Caco-2 (cell line): ENCODE measurements at places on chromosomes 1 and 21.

DNA sequence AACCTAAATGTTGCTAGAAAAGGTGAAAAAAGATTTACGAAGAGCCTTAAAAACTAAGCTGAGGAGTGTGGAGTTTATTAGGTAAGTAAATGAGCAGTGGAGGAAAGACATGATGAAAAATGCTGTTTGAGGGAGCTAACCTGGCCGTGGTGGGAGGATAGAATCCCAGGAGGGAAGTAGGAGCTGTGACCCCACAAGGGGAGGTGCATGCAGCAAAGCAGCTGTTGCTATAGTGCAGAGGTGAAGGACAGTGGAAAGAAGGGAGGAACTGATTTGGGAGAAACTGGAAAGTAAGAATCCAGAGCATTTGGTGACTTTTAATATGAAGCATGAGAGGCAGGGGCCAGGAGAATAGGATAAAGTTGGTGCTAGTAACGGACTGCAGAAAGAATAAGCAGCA, 271.7 kb upstream of the ADGRL2 start:
- DNase-seq = no peak
- H3K27ac ChIP-seq = no peak overlapping the region
- H3K4me1 ChIP-seq = no peaks in the 10 kb centered on the region

- no peak within 1 kb of the TSS for H3K27ac ChIP-seq
- H3K36me3 ChIP-seq = no peaks in the 10 kb centered on the region
- H3K4me1 ChIP-seq = no peaks in the 10 kb centered on the region
- no peak within 1 kb of the TSS for H3K4me3 ChIP-seq
- no peak for DNase-seq
These were observed at the start of gene BCL2L15 for GRCh38 chr1:113887402-113888175. BCL2L15 (minus strand) TSS chr1:113887581; CDS start chr1:113887375, 206 bp downstream.

DNA sequence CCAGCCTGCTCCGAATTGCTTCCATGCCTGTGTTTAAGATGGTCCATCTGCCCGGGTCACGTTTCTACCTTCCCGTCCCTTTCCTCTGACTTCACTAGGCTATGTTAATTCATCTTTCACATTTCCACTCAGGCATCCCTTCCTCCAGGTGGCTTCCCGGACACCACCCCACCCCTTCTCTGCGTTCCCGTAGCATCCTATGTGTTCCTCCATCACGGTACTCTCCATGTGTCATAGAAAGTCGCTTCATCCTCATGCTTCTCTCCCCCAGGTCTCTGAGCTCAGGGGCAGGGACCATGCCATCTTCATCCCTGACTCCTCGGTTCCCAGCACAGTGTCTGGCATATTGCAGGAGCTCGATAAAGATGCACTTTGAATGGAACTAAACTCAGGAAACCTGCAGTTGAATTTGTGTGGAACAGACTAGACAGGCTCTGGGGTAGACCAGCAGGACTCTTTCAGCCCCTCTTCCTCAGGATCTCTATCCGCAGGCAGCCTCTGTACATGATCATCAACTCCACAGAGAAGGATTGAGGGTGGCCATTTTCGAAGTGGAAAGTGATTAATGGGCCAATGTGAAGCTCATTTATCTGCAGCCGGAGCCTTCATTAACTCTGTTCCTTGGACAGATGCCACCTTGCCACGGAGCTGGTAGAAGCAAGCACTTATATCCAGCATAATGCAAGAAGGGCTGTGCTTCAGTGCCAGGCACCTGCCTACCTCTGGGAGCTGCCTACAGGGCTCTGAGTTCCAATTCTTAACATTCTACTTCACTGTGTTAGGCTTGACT, 9.1 kb downstream of the C1orf226 start:
- no peak for DNase-seq
- no peak overlapping the region for H3K27ac ChIP-seq
- no peaks in the 10 kb centered on the region for H3K27me3 ChIP-seq
- H3K4me3 ChIP-seq = no peak overlapping the region
- peaks cover 8% of the 10 kb centered on the region for H3K4me1 ChIP-seq

DNA sequence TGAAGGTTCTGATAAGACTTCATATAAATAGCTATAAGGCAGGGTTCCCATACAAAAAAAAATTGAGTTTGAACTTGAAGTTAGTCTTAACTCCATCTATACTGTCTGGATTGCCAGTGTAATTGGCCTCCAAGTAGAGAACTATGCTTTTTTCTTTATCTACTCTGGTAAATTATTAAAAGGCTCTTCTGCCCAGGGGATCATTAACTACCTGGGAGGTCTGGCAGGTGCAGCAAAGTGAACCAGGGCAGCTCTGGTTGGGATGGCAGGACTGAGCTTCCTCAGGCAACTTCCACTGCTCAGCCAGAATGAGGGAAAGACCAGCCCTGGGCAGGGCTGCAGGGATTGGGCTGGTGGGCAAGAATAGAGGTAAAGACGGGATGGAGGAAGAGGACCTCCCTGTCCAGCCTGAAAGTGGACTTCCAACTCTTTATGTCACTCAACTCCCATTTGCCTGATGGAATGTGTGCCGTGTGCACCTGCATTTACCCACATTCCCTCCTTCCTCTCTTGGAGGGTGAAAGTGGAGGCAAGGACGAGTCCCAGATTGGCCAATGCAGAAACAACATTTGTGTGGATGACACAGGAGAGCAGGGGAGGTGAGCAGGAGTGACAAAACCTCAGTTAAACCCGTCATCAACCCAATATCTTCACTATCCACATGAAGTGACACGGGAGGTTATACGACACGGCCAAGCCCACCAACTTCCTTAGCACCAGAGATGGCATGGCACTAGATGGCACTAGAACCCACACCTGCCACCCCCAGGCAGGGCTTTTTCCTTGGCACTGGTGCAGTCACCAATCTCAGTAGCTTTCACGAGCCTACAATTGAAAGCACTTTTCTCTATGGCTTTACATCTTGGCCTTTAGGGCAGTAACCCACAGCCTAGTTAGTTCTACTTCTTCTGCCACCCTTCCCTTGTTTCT, 25.2 kb downstream of the CCN1 start:
- no peaks in the 10 kb centered on the region for H3K27me3 ChIP-seq
- peak; percentile 46 for DNase-seq
- H3K4me1 ChIP-seq = peaks cover 50% of the 10 kb centered on the region
- H3K36me3 ChIP-seq = no peaks in the 10 kb centered on the region
- no peak overlapping the region for H3K4me3 ChIP-seq
- H3K27ac ChIP-seq = peak overlapping the region; percentile 95

GRCh38 chr1:29050166-29050565, 73.5 kb downstream of the TMEM200B start:
- no peak overlapping the region for H3K4me3 ChIP-seq
- H3K36me3 ChIP-seq = no peaks in the 10 kb centered on the region
- DNase-seq = no peak
- no peaks in the 10 kb centered on the region for H3K27me3 ChIP-seq
- H3K27ac ChIP-seq = no peak overlapping the region

- H3K27ac ChIP-seq = no peak within 1 kb of the TSS
- no peaks in the 10 kb centered on the region for H3K4me1 ChIP-seq
- no peaks in the 10 kb centered on the region for H3K36me3 ChIP-seq
- H3K27me3 ChIP-seq = no peaks in the 10 kb centered on the region
- no peak within 1 kb of the TSS for H3K4me3 ChIP-seq
These were observed at the start of gene GPA33 for GRCh38 chr1:167090314-167090942. GPA33 (minus strand) TSS chr1:167090377; CDS start chr1:167090287, 90 bp downstream.

GRCh38 chr1:46646844-46647243, 21.3 kb downstream of the ATPAF1 start:
- no peak overlapping the region for H3K27ac ChIP-seq
- no peaks in the 10 kb centered on the region for H3K27me3 ChIP-seq
- DNase-seq = no peak
- no peak overlapping the region for H3K4me3 ChIP-seq
- H3K4me1 ChIP-seq = no peaks in the 10 kb centered on the region
- no peaks in the 10 kb centered on the region for H3K36me3 ChIP-seq
